Caco-2 (cell line): ENCODE measurements at places on chromosomes 1 and 21. TPM values are rescaled to one million over a fixed set of nuclear protein-coding genes. Genes with fewer than 3 reads are reported as not detected.

OSCP1 gene
- total RNA-seq: 0.51 and 0.91 TPM in 2 replicates

ZFP69 gene
- total RNA-seq: 2.5 and 2.6 TPM in 2 replicates

TLR5 gene
- total RNA-seq: 1.8 TPM in 2 replicates

DNA sequence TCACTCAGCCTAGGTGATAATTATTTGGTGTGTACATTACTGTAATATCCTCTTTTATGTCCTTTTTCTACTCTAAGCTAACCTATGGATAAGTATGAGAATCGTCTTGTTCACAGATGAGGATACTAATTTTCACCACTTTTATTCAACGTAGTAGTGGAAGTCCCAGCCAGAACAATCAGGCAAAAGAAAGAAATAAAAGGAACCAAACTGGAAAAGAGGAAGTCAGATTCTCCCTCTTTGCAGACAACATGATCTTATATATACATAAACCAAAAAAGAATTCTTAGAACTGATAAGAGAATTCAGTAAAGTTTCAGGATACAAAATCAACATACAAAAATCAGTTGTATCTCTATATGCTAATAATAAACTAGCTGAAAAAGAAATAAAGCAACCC lies 12.6 kb upstream of the RGL1 start:
- DNase-seq: no peak
